Astrocyte (in vitro differentiated cells and primary cell): ENCODE measurements at places on chromosomes 2 and 18. TPM values are rescaled to one million over a fixed set of nuclear protein-coding genes. Genes with fewer than 3 reads are reported as not detected.

Gene MALL
- 0.19 and 0.36 TPM in 2 replicates for total RNA-seq

Gene GREB1L
- 4.3 and 16.2 TPM in 2 replicates for total RNA-seq

DNA sequence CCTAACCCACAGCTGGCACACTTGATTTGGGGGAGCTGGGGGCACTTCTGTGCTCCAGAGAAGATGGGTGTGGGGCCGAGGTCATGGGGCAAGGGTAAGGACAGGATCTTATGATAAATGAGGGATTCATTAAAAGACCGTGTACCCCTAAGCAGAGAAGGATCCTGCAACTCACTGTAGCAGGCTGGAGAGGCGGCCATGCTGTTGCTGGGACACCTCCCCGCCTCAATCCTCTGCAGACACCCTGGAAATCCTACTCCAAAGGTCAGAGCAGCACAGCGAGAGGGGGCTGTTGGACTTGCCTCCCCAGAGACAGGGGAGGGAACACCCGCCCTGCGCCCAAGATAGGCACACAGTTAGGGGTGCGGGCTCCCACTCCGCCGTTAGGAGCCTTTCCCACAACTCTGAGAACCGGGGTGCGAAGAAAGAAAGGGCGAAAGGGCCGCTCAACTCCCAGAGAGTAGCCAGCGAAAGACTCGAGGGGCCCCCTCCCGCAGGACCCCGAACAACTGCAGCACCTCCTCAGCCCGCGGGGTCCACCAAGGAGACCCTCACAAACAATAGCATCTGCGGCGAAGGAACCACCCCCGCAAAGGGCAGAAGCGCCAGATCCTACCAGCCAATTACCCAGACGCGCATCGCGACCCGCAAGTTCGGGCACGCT, 1.4 kb downstream of the PARD6G start:
- no peaks in the 10 kb centered on the region for H3K27me3 ChIP-seq
- peaks cover 9% of the 10 kb centered on the region for H3K4me1 ChIP-seq
- H3K36me3 ChIP-seq = no peaks in the 10 kb centered on the region
- no peak overlapping the region for H3K27ac ChIP-seq
- no peak for DNase-seq
- peak overlapping the region; percentile 51 for H3K4me3 ChIP-seq

DNA sequence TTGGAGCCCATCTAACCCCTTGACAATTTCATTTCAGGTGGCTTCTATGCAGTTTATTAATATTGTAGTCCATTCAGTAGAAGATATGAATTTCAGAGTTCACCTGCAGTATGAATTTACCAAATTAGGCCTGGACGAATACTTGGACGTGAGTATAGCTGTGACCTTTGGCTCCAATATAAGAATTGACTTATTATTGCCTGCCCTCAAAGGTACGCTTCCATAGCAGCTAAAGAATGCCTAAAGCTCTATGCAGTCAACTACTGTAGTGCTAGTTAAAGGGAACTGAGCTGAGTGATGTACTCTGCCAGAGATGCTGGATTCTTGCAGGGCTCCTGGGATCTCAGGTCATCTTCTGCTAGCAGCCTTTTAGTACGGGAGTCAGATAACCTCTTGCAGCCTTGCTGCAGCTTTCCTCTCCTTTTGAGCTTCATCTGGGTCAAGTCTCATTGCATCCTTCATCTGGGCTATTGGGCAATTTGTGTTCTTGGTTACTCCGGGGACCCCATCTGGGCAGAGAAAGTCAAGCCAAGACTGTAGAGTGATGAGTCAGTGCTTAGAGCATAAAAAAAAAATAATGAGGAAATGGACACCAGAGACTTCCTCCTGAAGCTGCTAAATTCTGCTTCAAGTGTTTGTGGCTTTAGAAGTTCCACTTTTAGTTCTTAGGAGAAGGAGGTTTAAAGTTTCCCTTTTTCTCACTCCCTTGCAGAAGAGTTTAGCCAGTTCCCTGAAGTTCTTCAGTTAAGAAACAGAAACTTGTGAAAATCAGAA, 105.6 kb downstream of the PRPF40A start:
- no peak overlapping the region for H3K27ac ChIP-seq
- peak; percentile 69 for DNase-seq
- H3K27me3 ChIP-seq = no peaks in the 10 kb centered on the region

Gene SLC35G4
- not detected in 2 replicates for total RNA-seq

- no peaks in the 10 kb centered on the region for H3K27me3 ChIP-seq
- no peak overlapping the region for H3K27ac ChIP-seq
- no peak overlapping the region for H3K4me3 ChIP-seq
- DNase-seq = no peak
- no peaks in the 10 kb centered on the region for H3K36me3 ChIP-seq
Observed at GRCh38 chr2:108413711-108414095, 35.3 kb upstream of the GCC2 start.

DNA sequence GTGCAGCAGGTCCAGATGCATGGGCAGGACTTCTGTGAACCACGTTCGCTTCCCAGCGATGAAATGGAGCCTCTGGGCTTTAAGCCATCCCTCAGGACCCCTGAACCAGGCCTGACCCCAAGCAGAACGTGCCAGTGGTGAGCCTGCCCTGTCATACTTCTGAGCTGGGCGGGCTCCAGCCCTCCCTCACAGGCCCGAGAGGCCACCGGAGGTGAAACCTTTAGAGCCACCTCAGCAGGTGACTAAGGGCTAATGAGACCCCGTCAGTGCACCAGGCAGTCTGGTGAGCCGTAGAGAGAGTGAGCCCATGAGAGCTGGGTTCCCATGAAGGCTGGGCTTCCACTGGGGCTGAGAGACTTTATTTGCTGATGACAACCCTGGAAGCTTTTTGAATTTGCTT, 8.9 kb upstream of the MAL start:
- no peaks in the 10 kb centered on the region for H3K36me3 ChIP-seq
- H3K4me3 ChIP-seq = no peak overlapping the region
- H3K27me3 ChIP-seq = peaks cover 16% of the 10 kb centered on the region
- no peak for DNase-seq
- H3K4me1 ChIP-seq = no peaks in the 10 kb centered on the region

DNA sequence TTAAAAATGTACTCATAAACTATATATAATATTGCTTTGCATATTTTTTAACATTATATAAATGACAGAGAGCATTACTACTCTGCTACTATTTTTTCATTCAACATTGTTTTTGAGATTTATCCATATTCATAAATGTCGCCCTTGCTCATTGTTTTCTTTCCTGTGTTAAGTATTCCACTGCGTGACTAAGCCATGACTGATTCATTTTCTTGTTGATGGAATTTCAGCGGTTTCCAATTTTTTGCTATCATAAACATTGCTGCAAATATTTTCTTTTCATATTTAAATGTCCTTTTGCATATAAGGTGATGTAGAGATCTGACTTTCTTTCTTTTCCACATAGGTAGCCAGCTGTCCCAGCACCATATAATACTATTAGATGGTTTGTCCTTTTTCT, 57.6 kb downstream of the SFXN5 start:
- no peaks in the 10 kb centered on the region for H3K36me3 ChIP-seq
- peak overlapping the region; percentile 3 for H3K4me3 ChIP-seq
- peak; percentile 60 for DNase-seq

GRCh38 chr2:152309352-152310214, 25.4 kb upstream of the FMNL2 start:
- no peaks in the 10 kb centered on the region for H3K36me3 ChIP-seq
- DNase-seq = no peak
- H3K27ac ChIP-seq = no peak overlapping the region
- no peaks in the 10 kb centered on the region for H3K27me3 ChIP-seq

Gene GPR35
- 0.72 and 0.82 TPM in 2 replicates for total RNA-seq

DNA sequence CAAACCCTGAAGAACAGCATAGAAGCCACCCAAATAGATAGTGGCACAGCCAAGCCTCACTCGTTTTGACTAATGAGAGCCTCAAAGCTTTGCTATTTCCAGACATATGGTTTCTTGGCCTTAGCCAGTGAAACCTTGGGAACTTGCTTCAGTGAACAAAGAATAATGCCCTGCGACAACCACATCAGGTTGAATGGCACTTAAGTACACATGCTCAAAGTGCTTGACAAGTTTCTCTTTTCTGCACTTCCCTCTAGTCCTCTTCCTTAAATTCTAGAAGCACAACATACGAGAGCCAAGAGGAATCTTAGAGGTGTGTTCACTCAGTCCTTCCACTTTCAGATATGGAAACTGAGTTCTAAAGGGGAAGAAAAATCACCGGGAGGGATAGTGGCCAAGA, 258.3 kb downstream of the HAUS1 start:
- H3K36me3 ChIP-seq = no peaks in the 10 kb centered on the region
- no peak overlapping the region for H3K27ac ChIP-seq
- no peak for DNase-seq
- no peaks in the 10 kb centered on the region for H3K4me1 ChIP-seq
- no peak overlapping the region for H3K4me3 ChIP-seq

Gene DSG4
- not detected in 2 replicates for total RNA-seq

DNA sequence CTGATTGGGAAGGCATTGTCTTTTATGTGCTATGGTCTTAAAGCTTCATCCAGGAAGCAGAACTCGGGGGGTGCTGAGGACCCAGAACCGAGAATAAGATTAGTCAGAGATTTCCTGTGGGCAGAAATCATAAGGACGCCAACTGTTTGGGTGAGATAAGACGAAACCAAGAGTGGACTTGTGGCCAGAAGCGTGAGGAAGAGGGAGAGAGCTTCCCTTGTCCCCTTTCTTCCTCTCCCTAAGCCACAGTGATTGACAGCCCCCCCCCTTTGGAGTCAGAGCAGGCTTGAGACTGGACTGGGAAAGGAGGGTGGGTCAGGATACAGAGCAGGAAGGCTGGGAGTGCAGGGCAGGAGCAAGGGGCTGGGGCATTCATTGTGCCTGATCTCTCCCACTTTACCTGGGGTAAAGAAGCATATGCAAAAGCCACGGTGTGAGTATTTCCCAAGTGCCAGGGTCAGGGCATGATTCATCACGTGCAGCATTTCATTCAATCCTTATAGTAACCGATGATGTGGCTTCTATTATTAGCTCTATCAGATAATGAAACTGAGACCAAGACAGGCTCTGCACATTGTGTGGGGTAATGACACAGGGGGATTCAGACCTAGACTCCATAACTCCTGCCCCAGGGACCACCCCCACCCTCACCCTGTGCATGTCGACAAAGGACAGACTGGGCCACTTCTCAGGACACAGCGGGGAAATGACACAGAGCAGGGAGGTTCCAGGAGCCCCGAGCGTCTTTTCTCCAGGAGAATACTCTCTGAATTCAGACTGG, 3.0 kb upstream of the IL1RN start:
- H3K4me3 ChIP-seq = no peak overlapping the region
- peaks cover 10% of the 10 kb centered on the region for H3K27me3 ChIP-seq
- peak overlapping the region; percentile 22 for H3K27ac ChIP-seq
- H3K36me3 ChIP-seq = no peaks in the 10 kb centered on the region
- peak; percentile 26 for DNase-seq
- H3K4me1 ChIP-seq = peaks cover 14% of the 10 kb centered on the region

Gene GAREM2
- 2.2 and 4.2 TPM in 2 replicates for total RNA-seq

- no peaks in the 10 kb centered on the region for H3K36me3 ChIP-seq
- H3K27me3 ChIP-seq = peaks cover 5% of the 10 kb centered on the region
- H3K4me3 ChIP-seq = no peak overlapping the region
- H3K27ac ChIP-seq = no peak overlapping the region
- no peaks in the 10 kb centered on the region for H3K4me1 ChIP-seq
- no peak for DNase-seq
Observed at GRCh38 chr18:37385846-37386778, 179.5 kb downstream of the CELF4 start.

Gene PDE11A
- total RNA-seq = 0.45 and 0.89 TPM in 2 replicates

Gene CAPN14
- total RNA-seq = 0.12 and 0.14 TPM in 2 replicates

GRCh38 chr2:239609162-239609561, 208.3 kb upstream of the HDAC4 start:
- H3K27me3 ChIP-seq = no peaks in the 10 kb centered on the region
- no peak overlapping the region for H3K27ac ChIP-seq
- no peaks in the 10 kb centered on the region for H3K36me3 ChIP-seq
- DNase-seq = no peak
- H3K4me1 ChIP-seq = no peaks in the 10 kb centered on the region

GRCh38 chr2:46847185-46847710, 68.4 kb downstream of the MCFD2 start:
- H3K27ac ChIP-seq = peak overlapping the region; percentile 94
- H3K4me1 ChIP-seq = peaks cover 56% of the 10 kb centered on the region
- DNase-seq = peak; percentile 94
- no peak overlapping the region for H3K4me3 ChIP-seq

- H3K36me3 ChIP-seq = no peaks in the 10 kb centered on the region
- DNase-seq = no peak
- no peaks in the 10 kb centered on the region for H3K27me3 ChIP-seq
Observed at GRCh38 chr2:46937471-46937901, 21.9 kb upstream of the MCFD2 start.

GRCh38 chr2:152861349-152861942, 143.0 kb downstream of the ARL6IP6 start:
- no peak overlapping the region for H3K4me3 ChIP-seq
- H3K4me1 ChIP-seq = peaks cover 4% of the 10 kb centered on the region
- H3K36me3 ChIP-seq = no peaks in the 10 kb centered on the region
- no peak for DNase-seq
- H3K27ac ChIP-seq = no peak overlapping the region
- no peaks in the 10 kb centered on the region for H3K27me3 ChIP-seq

Gene PMAIP1
- 91.0 and 98.1 TPM in 2 replicates for total RNA-seq

DNA sequence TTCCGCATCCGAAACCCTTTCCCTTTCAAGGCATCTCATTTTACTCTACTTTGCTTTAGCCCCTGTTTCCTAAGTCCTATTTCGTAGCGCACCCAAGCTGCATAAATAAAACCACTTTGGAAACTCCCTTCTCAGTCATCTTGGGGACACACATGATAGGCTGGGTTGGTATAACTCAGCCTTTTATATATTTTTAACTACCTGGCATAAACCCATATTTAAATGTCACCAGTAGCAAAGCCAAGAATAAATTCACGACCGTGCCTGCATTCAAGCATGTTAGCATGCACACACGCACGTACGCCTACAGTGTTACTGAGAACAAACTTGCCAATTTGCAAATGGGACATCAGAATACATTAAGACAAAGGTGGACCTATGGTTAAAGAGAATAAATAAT, 564.7 kb upstream of the PIK3C3 start:
- H3K27me3 ChIP-seq = no peaks in the 10 kb centered on the region
- H3K27ac ChIP-seq = no peak overlapping the region
- DNase-seq = no peak

DNA sequence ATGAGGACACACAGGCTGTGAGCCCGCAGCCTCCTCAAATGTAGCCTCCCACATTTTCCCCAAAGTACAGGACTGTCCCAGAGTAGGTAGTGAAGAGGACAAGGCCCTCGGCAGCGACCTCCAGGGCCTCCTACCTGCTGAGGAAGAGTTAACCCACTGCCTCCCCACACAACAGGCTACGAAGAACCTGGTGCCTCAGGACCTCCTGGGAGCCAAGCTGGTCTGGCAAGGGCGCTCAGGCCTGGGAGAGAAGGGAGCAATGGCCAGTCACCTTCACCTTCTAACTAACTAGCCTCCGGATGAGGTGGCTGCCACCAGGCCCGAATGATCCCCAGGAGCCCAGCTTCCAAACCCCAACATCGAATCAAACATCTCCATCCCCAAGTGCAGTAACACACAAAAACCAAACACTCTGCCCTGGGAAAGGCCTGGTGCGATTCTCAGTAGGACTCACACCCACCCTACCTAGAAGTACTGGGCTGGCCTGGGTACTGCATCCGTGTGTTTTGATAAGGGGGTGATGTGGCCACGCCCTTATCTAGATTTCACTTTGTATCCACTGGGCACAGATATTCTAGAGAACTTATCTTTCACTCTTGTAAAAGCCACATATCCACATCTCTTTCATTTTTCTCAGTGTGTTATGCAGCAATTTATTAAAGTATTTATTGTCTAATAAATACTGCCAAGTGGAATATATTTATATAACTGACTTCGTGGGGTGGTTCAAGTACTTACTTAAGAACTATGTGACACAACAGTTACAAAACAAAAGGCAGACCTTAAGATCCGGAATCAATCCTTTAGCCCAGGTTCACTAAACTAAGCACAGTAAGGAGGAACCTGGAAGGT, 9.7 kb downstream of the ERFE start:
- H3K36me3 ChIP-seq = peaks cover 15% of the 10 kb centered on the region
- H3K27me3 ChIP-seq = no peaks in the 10 kb centered on the region
- H3K4me3 ChIP-seq = peak overlapping the region; percentile 33
